ENCODE measurements at places on chromosomes 1 and 21. TPM values are rescaled to one million over a fixed set of nuclear protein-coding genes. Genes with fewer than 3 reads are reported as not detected.

Gene SLAMF9
- total RNA-seq: 0.41 TPM

Gene RBP7
- total RNA-seq: 5.1 TPM

Gene RAD54L
- 11.2 TPM for total RNA-seq

Gene ATP1A4
- not detected for total RNA-seq

Gene PADI3
- 0.84 TPM for total RNA-seq
